Adrenal gland (tissue), 19 donors: ENCODE measurements at places on chromosomes 5 and 9. TPM values are rescaled to one million over a fixed set of nuclear protein-coding genes. Genes with fewer than 3 reads are reported as not detected.

Gene C5orf34
- 0.43 TPM for total RNA-seq

Gene SLC12A7
- total RNA-seq, result 20.1 TPM

Gene IFNB1
- not detected for total RNA-seq

Gene IGFBPL1
- 1.1 TPM for total RNA-seq

Gene STPG3
- not detected for total RNA-seq

Gene GRHPR
- 308 TPM for total RNA-seq

Gene NUTM2G
- not detected for total RNA-seq

Gene GLRA1
- not detected for total RNA-seq

Gene SH3TC2
- total RNA-seq, result 1.1 TPM

Gene GABRA1
- 0.33 TPM for total RNA-seq

Gene GOLM1
- total RNA-seq, result 84.6 TPM

DNA sequence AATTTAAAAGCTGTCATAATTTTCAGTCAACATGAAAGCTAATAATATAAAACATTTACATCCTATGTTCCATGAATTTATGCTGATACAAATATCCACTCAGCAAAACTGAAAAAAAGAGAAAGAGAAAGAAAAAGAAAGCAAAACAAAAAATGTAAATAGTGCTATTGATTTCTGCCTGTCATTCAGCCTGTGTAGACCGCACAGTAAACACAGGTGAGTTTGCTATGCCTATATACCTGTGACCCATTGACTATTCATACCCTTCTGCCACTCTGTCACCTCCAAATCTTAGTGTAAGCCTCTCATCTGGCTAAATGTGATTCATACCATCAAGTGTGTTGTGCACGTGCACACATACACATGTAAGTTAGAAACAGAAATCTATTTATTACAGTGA is 359.0 kb upstream of the RORB start:
- no peak for DNase-seq

GRCh38 chr5:39757131-39757530 is 332.4 kb upstream of the DAB2 start:
- DNase-seq, result no peak

DNA sequence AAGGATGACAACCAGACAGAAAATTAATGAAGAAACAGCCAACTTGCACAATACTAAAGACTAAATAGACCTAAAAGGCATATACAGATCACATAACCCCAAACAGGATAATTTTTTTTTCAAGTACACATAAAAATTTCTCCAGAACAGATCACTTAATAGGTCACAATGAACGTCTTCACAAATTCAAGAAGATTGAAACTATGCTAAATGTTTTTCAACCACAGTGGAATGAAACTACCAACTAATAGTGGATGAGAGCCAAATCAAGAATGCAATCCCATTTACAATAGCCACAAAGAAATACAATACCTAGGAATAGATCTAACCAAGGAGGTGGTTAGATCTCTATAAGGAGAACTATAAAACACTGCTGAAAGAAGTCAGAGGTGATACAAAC is 145.8 kb downstream of the TMEM232 start:
- DNase-seq, result no peak

DNA sequence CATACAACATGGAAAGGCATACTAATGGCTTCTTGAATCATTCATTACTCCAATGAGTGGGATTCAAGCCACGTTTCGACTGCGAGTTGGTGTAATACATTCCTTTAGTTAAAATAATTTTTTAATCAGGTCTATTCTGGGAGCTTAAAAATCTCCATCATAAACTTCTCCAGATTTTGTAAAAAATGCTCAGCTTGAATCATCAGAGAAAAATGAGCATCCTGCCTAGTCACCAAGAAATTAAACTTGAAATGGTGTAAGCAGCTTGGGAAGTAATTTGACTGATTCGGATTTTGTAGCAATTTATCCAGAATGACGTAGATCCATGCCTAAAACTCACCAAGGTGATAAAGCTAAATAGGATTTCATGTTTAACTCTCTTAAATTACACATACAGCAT is 165.7 kb downstream of the SLCO4C1 start:
- no peak for DNase-seq

GRCh38 chr5:65070026-65070425 is 301.3 kb downstream of the CWC27 start:
- DNase-seq, result no peak

- no peak for DNase-seq
These were observed 36.0 kb downstream of the FAM78A start for GRCh38 chr9:131240047-131240921.

DNA sequence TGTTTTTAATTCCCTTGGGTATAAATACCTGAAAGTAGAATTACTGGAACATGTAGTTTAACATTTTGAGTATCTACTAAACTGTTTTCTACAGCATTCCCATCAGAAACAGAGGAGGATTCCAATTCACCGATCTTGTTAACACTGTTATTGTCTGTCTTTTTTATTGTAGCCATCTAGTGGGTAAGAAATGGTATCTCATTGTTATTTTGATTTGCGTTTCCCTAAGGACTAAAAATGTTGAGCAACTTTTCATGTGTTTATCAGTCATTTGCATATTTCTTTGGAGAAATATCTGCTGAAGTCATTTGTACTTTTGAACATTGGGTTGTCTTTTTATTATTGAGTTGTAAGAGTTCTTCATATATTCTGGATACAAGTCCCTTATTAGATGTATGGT is 135.2 kb upstream of the NFIL3 start:
- no peak for DNase-seq

- DNase-seq, result peak; percentile 74
These were observed 93.2 kb downstream of the ZFAND5 start for GRCh38 chr9:72271613-72272478.

GRCh38 chr5:154721481-154722058 is 33.6 kb upstream of the LARP1 start:
- no peak for DNase-seq

DNA sequence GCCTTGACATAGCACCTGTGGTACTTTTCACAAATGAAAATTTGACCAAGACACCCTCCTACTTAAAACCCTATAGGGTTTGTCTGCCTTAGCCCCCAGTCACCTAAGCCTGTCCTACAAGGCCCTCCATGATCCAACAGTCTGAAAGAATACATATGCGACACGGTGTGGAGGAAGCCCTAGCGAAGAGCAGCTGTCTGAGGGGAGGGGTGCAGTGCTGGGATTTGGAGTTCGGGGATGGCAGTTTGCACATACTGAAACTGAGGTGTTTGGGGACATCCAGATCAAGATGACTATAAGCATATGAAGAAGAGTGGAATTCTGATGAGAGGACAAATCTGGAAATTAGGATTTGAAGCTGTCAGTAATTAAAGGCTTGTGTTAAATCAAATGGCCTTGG is 7.2 kb upstream of the MYORG start:
- DNase-seq, result no peak

- DNase-seq, result no peak
These were observed 67.5 kb downstream of the NREP start for GRCh38 chr5:111689357-111689935.

- no peak for DNase-seq
These were observed 81.9 kb downstream of the ISL1 start for GRCh38 chr5:51465165-51465564.

- DNase-seq, result no peak
These were observed 179.7 kb downstream of the C9orf152 start for GRCh38 chr9:110028271-110028670.

DNA sequence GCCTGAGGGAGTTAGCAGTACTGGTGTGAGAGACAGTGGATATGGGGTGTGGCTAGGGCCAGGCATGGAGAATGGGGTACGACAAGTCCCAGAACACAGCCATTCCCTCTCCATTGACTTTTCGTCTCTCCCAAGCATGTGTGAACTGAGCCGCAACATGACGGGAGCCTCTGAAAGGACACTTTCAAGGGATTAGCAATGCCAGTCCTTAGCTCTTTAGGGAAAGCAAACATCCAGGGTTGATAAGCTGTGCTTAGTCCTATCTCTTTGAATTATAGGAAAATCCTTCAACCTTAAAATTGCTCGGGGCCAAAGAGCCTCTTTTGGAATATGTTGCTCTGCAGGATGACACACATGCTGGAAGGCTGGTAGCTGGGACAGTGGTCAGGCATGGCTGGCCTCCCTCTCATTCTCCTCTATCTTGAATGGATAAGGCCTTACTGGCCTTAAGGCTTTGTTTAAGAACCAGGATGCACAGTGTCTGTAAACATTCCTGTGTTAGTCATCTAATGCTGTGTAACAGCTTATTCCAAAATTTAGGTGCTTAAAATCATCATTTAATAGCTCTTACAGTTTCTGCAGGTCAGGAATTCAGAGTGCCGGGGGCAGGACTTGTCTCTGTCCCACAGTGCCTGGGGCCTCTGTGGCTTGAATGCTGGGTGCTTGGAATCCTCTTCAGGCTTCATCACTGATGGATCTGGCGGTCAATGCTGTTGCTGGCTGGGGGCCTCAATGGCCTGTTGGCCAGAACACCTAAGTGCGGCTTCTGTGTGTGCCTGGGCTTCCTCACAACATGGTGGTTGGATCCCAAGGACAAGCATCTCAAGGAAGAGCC is 95.3 kb downstream of the PTTG1 start:
- DNase-seq, result no peak

GRCh38 chr5:134642931-134643530 is 5.6 kb upstream of the SEC24A start:
- DNase-seq, result no peak
